GM12878 (cell line): ENCODE measurements at places on chromosomes 1 and 21. TPM values are rescaled to one million over a fixed set of nuclear protein-coding genes. Genes with fewer than 3 reads are reported as not detected.

FAM3B gene
- not detected in 2 replicates for polyA plus RNA-seq

MECR gene
- 54.2 and 57.0 TPM in 2 replicates for polyA plus RNA-seq

OR10R2 gene
- not detected in 2 replicates for polyA plus RNA-seq

GRCh38 chr1:219153723-219154122 lies 20.0 kb upstream of the LYPLAL1 start:
- DNase-seq, result no peak

GRCh38 chr1:12186679-12186985 lies 19.8 kb downstream of the TNFRSF1B start:
- no peak for DNase-seq

GRCh38 chr1:2110738-2111673 lies 60.8 kb downstream of the PRKCZ start:
- no peak for DNase-seq

DNA sequence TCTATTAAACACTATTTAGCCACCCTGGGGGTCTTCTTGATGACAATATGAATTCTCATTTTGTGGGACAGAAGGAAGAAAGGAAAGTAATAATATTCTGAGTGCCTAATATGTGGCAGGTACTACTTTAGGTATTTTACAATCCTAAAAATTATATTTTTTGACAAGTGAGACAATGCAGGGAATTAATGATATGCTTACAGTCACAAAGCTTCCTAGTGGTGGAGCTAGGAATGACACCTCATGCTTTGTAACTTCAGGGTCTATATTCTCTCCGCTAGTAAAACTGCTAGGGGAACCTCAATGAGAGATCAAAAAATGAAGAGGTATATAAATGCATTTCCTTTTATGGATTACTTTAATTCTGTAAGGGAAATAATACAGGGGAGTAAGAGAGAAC lies 44.3 kb downstream of the TPR start:
- no peak for DNase-seq

SRP9 gene
- 686 and 700 TPM in 2 replicates for polyA plus RNA-seq

DNA sequence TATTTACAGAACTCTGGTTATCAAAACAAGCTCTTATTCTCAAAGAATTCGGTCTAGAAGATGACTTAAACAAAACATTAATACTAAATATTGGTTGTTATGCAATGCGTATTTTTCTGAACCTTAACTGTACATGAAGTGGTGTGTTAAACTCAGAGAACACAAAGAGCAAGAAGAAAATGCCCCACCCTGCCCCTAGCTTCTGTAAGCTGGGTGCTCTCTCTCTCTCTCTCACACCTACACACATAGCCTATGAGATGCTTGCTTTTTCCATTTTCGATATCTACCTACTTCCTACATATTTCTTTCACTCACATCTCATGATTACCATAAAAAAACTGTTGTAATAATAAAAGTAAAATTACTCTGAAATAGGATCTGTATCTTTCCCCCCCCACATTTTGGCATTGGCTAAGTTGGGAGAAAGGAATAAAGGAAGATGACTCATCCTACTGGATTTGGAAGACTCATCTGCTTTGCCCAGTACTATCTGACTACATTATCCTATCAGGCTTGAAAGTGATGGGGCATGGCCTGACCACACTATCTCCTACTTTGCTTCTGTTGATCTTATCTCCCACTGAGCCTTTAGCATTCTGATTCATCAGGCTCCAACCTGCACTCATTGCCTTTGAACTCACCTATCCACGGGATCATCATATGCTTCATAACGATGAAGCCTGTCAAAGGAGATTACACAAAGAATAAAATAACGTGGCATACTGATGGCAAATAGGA lies 2.9 kb downstream of the CRYZ start:
- DNase-seq, result no peak

GJA9 gene
- polyA plus RNA-seq, result 0.22 TPM in 1 of 2 replicates, not detected in the other

MYOG gene
- polyA plus RNA-seq, result not detected in 2 replicates

DNA sequence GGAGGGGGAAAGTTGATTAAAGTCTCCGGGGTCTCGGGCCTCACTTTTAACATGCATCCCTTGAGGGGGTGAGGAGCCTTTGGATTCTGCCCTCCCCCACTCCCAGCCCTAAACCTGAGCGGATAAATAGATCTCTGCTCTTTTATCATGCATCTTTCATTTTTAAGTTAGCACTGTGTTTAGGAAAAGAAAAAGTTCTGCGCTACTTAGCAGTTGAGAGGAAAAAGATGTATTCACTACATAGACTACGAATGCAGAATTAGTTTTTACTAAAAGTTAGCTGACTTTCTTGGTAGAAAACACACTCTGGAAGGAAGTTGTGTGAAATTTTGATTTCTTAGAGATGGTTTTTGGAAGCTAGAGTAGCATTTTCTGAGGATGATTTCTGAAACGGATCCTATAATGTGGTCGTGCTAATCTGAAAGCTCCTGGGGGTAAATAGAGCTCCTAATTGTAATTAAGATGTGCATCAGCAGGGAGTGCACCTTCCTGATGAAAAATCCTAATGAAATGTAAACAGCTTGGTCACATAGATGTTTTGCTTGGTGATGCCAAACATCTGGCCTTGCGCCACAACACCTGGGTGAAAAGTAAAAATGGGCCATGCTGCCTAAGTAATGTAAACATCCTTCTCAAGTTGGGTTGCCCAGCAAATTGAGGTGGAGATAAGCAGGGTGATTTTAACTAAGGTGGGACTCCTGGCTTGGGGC lies 1.8 kb downstream of the ROR1 start:
- no peak for DNase-seq

- no peak for DNase-seq
Measured at GRCh38 chr1:110636149-110636935, 30.2 kb upstream of the KCNA2 start.

GRCh38 chr1:86224651-86225310 lies 68.2 kb upstream of the COL24A1 start:
- no peak for DNase-seq

GRCh38 chr1:210587566-210587965 lies 258.9 kb downstream of the HHAT start:
- no peak for DNase-seq

DNA sequence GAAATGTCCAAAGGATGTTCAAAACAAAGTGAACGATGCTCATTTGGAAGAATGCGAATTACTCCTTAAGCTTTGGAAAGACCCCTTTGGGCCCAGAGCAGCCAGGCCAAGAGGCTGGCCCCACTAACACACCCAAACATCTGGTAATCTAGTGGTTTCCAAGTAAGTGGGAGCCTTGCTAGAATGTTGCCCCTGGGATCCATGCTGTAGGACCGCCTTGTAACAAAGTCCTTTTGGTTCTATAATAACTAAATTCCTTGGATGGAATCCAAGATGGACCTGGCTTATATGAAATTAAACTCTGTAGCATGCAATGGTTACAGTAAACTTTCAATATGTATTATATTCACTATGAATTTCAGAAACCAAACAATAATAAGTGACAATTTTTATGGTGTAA lies 25.3 kb downstream of the GPR3 start:
- no peak for DNase-seq

DNA sequence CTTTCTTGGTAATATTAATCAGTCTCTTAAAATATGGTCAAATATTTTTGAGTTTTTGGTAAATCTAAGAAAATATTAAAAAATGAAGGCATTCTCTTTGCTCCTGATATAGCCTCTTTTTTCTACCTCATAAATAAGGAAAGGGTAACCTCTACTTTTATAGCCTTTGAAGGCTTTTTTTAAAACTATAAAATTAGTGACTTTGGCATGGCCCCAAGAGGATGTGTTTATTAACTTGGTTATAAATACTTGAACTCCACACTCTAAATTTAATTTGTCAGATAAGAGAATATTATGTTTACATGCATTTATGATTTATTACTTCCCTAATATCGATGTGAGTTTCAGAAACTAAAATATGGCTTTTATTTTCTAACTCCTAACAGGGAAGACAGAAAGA lies 60.3 kb downstream of the LMO4 start:
- DNase-seq, result no peak

DNA sequence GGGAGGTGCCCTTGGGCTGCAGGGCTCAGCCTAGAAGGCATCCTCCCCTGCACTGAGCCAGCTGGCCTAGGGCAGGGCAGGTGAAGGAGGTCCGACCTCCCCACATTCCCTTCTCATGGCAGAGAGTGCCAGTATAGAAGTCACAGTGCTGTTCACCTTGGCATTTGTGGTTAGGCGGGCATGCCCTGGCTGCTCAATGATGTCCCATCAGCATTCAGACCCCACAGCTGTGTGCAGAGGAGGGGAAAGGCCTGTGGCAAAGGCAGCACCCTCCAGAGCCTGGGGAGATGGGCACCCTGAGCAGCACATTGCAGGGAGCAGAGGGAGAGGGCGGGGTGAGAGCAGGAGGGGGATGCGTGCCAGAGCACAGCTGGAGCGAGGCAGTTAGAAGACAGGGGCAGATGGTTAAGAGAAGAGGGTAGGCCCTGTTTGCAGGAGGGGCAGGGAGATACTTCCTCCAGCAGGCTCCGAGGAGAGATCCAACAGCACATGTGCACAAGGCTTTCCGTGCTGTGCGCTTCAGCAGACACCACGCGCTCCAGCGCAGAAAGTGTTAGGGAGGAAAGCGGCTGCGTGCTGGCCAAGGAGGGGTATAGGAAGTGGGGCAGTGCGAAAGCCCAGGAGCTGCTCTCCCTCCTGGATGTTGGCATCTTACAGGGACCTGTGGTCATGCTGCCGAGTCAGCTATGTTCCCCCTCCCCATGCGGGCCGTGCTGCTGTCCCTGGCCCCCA lies 43.7 kb upstream of the COL6A1 start:
- no peak for DNase-seq

- DNase-seq, result peak; percentile 32
Measured at GRCh38 chr1:51863384-51863783, 15.1 kb downstream of the NRDC start.

XCL2 gene
- 0.33 and 1.2 TPM in 2 replicates for polyA plus RNA-seq

- DNase-seq, result no peak
Measured at GRCh38 chr1:30765556-30766434, 8.2 kb upstream of the LAPTM5 start.
